Astrocyte of the cerebellum (primary cell): ENCODE measurements at places on chromosomes 2 and 18.

- DNase-seq: no peak
Observed at GRCh38 chr18:23126376-23127056, 8.8 kb upstream of the CABLES1 start.

- no peak for DNase-seq
Observed at GRCh38 chr2:11665028-11665427, 5.0 kb downstream of the NTSR2 start.

- DNase-seq: no peak
Observed at GRCh38 chr2:188785061-188785460, 189.1 kb upstream of the COL3A1 start.

DNA sequence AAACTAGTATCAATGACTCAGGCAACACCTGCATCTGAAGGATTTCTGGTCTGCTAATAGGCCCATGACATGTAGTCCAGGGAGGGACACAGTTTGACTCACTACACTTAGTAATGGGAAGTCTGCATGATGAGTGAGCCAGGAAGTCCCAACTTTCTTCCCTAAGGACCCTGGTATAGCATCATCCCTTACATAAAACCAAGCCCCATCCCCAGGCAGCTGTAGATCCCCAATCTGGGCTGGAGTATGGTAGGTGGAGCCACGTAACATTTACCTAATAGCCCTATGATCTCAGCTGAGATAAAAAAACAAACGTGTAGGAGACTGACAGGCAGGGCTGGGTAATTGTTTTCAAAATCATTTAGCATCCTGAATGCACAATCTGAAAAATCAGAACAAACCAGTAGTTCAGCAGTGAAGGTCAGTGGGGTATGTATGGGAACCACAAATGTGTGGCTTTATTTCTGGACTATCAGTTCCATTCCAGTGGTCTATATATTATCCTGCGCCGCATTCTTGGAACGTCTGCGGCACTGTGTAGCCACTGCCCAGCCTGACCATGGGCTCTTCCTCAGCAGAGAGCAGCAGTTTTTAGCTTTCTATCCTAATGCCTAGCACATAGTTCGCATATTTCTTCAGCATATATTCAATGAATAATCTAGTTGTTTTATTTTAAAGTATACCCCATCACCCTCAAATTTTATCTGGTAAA is 33.5 kb downstream of the EPB41L3 start:
- no peak for DNase-seq

DNA sequence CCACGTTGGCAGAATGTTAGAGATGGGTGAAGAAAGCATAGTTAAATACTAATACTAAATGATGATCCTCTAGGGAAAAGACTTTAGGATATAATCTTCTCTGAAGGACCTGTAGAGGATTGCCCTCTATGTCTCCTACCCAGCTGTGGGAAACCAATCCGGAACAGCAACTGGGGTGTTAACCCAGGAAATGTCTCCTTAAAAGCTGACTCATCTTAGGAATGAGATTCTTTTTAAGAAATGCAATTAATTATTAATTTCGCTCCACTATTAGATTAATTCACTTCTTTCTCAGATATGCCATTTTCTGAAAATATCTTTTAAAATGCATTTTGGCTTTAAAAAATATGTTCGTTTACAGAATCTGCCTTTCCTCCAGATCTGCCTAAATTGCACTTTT is 7.4 kb downstream of the SCN3A start:
- no peak for DNase-seq

DNA sequence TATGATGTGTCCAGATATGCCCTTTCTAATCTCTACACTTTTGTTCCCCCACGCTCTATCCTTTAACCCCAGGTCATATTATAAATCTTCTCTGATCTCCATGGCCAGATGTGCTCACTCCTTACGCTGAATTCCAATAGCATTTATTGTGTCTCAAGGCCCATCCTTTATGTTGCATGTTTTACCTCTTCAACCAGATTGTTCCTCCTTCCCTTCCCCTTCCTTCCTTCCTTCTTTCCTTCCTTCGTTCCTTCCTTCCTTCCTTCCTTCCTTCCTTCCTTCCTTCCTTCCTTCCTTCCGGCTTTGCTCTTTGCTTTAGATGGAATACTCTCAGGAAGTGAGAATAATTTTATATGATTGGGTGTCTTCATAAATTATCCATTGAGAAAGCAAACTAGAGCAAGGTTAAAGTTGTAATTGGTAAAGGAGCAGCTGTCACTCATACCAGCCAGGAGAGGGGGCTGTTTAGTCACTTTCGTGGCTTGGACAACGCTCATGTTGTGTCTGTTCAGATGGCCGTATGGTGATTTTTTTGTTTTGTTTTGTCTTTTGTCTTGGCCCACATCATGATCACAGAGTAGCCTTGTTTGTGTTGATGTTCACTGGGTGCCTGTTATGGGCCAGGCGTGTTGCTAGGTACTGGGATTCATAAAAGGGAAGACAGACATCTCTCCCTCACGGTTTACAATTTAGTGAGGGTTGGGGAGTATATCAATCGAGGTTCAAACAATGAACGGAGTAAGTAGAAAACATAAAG is 68.0 kb downstream of the DAW1 start:
- DNase-seq: peak; percentile 8

- DNase-seq: no peak
Observed at GRCh38 chr18:75029481-75029880, 179.5 kb downstream of the PTGR3 start.

DNA sequence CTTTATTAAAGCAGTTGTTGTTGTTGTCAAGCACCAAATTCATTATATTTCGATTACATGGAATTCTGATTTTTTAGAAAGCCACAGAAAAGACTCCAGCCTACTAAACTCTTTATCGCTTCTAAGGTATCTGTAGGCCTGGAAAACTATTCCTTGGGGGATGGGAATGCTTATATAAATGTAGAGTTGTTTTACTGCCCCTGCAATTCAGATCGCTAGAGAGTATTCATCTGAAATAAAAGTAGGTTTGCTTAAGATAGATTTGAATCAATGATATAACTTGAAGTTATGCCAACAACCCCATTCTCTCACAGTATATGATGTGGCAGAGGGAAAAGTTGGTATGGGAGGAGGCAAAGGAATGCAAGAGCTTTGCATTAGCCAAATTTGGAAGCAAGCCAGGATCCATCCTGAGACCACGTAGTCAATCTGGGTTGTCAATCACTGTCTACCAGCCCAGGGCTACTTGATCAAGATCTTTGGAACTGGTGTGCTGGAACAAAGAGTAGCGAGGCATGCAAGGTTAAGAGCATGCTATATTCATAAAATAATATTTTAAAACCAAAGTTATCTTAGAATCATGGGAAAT is 95.9 kb downstream of the LYPD6B start:
- DNase-seq: no peak

DNA sequence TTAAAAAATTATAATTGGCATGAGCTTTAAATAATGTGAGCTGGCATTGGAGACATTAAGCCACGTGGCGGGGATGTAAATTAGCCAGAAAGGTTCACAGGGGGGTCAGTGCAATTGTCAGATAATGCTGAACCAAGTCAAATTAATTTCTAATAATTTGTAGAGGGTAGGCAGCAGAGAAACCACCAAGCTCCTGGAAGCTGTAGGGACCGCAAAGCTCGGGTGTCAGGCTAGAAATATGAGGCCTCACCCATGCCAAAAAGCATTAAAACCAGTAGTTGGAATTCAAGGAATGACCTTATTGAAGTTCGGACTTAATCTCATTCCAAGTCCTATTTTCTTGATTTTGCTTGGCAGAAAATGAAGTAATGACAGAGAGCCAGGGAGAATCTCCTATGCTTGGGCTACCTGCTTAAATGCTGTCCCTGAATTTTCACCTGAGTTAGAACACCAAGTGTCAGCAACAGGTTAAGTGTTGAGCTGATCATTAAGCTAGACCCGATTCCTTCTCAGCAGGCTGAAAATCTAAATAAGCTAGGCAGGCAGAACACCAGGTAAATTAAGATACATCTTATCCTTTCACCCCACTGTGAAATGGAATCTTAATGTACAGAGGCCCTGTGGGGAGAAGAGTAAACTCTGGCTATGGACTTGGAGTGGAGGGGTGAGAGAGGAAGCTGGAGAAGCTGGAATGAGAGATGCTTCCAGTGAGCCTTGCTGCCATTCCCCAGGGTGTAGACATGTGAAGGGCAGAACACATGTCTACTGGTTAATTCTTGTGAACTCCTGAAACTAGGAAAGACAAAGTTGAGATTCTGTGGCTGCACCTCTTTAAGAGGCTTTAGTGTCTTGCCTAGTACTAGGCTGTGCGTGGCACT is 520.0 kb downstream of the SLC4A3 start:
- DNase-seq: peak; percentile 60

- DNase-seq: no peak
Observed at GRCh38 chr18:37424507-37424906, 141.1 kb downstream of the CELF4 start.

DNA sequence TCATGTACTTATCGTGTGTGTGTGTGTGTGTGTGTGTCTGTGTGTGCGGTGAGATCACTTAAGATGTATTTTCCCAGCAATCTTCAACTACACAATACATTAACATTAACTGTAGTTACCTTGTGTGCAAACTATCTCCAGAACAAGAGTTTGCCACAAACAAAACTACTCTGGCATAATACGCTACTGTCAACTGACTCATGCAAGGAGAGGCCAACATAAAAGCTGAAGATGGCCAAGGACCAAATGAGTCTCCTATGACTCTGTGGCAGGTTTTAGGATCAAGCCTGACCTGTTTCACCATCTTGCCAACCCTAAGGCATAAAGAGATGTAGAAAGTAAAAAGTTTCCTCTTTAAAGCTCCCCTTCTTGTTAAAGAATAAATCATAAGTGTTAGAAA is 20.1 kb downstream of the CYB5A start:
- DNase-seq: no peak
